Progenitor cell of endocrine pancreas (in vitro differentiated cells): ENCODE measurements at places on chromosomes 16 and 17. TPM values are rescaled to one million over a fixed set of nuclear protein-coding genes. Genes with fewer than 3 reads are reported as not detected.

DNA sequence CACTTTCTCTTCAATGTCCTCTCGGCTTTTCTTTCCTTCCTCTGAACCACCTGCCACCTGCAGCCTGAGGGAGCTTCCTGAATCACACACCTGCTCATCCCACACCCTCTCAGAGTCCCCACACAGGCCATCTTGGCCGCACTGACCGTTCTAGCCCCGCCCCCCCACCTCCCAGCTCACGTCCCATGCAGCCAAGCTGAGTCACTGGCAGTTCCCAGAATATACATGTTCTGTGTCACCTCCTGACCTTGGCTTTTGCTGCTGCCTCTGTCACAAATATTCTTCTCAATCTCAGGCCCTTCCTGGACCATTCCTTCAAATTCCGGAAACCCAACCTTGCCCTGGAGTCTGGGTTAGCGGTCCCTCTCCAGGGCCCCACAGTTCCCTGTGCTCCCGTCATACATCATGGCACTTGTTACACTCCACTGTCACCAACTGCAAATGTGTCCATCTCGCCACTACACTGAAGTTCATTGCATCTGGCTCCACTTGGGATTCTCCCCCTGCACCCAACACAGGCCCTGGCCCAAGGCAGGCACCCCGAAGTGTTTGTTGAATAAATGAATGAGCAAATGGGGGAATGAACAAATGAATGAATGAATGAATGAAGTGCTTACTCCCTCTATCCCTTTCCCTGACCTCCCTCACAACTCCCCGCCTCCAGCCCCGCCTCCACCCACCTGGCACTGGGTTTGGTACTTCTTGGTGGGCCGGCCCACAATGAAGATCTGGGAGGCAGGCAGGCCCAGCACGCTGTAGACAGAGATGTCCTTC is 12.8 kb downstream of the PIMREG start:
- no peak for DNase-seq

Gene PRSS36
- total RNA-seq = 0.65 and 0.69 TPM in 2 replicates

- DNase-seq = no peak
Observed at GRCh38 chr16:83952940-83953795, at the start of gene OSGIN1. Gene OSGIN1, plus strand, starts transcription at chr16:83953240. Its CDS starts 4,432 bp downstream, at chr16:83957672.

DNA sequence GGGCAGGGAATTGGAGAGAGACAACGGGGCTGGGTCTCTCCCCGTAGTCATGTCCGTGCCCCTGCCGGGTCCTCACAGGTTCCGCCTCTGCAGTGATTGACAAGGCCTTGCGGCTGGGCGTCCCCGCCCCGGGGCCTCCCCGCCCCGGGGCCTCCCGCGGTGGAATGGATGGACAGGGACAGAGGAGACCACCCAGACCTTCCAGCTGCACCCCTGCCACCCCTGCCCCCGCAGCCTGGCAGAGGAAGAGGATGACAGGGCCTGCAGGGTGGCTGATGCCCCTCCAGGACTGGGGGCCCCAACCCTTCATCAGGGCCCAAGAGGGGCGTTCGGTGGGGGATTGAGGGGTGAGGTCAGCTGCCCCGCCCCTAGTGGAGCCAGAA is 216.4 kb upstream of the CIBAR2 start:
- no peak for DNase-seq

- DNase-seq = no peak
Observed at GRCh38 chr17:55288356-55289105, 23.8 kb downstream of the HLF start.

Gene CCL7
- total RNA-seq = not detected in 2 replicates

Gene HSD11B2
- total RNA-seq = 38.7 and 44.5 TPM in 2 replicates

Gene HOXB8
- 1.1 and 3.7 TPM in 2 replicates for total RNA-seq

GRCh38 chr17:76156662-76156991 is 15.6 kb upstream of the FOXJ1 start:
- DNase-seq = no peak

- no peak for DNase-seq
Observed at GRCh38 chr17:29049541-29050145, 6.7 kb downstream of the PIPOX start.

Gene LITAFD
- not detected in 2 replicates for total RNA-seq

- DNase-seq = no peak
Observed at GRCh38 chr16:31008551-31008950, 1.9 kb downstream of the STX1B start.

Gene ZNF385C
- total RNA-seq = 2.7 TPM in 2 replicates

GRCh38 chr17:81064678-81065475 is 29.9 kb downstream of the BAIAP2 start:
- DNase-seq = no peak
